ENCODE measurements at places on chromosomes 6 and 20.

- DNase-seq = no peak
These were observed 677 bp downstream of the PXMP4 start for GRCh38 chr20:33719277-33719988.

DNA sequence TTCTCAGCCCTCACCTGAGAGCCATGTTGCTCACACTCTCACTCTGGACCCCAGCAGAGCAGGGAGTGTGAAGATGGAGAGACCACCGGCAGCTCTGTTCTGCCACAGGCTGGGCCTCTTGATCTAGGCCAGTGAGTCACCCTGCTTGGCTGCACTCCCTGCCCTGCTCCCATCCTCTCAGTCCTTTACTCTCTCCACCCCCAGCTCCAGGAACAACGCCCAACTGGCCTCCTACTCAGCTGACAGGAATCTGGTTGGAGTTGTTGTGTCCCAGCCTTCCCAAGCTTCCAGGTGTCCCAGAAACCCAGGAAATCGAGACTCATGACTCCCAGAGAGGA, at the start of gene PSORS1C1:
PSORS1C1 (plus strand) TSS at position 260 of the 338 bp plus-strand sequence. CDS start 14,833 bp downstream, outside the sequence.
- DNase-seq = no peak

- DNase-seq = no peak
These were observed 25.4 kb upstream of the NOP56 start for GRCh38 chr20:2626853-2627541.

DNA sequence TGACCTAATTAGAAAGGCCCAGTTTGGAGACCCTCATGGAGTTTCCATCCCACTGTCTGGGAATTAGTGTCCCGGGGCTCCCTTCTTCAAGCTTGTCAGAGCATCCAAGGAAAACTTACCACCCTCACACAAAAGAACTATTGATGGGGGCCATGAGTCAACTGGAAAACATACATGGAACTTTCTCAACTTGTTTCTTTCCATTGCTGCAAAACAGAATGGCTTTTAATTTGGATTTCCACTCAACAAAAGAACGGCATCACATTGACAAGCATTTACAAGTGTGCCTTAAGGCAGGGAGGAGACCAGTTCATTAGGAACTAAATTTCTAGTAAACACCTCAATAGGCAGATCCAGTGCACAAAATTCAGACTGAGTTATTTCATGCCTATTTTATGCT, 289.1 kb upstream of the PREP start:
- DNase-seq = no peak

GRCh38 chr6:148723484-148723883, 23.3 kb upstream of the UST start:
- no peak for DNase-seq

- no peak for DNase-seq
These were observed 294.0 kb downstream of the ADGB start for GRCh38 chr6:146892613-146893401.

- no peak for DNase-seq
These were observed 56.1 kb downstream of the SAMD5 start for GRCh38 chr6:147564556-147564955.

DNA sequence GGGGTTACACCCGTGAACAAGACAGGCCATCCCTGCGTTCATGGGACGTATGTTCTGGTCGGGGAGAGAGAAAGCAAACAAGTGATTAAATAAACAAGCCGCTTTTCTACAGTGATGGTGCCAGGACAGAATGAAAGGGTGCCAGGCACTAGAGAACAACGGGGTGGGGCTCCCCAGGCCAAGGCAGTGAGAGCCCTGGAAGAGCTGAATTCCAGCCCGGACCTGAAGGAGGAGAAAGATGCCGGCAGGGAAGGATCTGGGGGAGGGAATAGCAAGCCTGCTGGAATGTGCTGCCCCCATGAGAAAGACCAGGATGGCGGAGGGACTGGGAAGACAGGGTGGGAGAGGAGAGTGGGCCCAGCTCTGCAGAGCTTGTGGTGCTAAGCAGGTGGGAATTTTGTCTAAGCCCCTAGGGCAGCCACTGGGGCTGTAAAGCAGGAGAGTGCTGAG, 7.5 kb downstream of the SNAI1 start:
- DNase-seq = no peak

DNA sequence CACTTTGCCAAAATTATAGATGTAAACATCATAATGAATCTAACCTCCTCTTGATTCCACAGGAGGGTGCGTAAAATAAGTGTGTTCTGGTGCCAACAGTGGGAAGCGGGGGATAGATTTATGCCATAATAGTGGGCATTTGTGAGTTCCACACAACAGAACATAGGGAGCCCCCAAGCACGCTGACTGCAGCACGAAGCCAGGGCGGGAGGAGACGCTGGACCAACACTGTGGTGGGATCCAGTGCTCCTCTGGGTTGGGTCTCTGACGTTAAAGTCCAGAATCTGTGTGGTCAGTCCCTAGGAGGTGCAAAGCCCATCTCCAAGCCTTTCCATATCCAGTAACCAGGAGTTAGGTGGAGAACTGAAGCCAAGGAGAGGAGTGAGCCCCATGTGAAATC, 1.8 kb upstream of the TTLL2 start:
- DNase-seq = no peak

DNA sequence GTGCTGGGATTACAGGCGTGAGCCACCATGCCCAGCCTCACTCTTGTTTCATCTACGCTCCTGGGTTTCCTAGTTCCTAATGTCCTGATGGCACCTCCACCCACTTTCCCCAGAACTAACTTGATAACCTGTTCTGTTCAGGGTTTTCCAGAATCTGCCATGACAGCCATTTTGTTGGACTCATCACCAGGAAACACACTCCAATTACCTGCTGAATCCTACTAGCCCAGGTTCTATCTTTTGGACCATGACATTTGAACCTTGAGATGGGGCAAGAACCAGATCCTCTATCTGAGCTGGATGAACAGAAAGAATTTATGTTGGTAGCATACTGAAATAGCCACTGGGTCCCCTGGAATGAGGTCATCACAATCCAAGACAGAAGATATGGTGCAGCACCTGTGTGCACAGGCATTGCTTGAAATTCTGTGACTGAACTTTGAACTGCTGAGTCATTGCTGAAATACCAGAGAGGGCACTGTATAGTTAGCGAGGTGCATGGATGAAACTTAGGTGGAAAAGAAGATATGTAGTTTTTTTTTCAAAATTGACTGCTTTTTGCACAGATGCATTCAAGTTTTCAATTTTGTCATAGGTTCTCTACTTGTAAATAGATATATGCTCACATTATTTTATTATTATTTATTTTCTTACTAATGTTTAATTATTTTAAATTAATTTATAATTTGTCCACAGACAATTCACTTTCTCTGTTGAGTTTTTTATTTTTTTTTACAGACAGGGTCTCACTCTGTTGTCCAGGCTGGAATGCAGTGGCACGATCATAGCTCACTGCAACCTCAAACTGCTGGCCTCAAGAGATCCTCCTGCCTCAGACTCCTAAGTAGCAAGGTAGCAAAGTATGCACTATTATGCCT, 42.8 kb upstream of the TASP1 start:
- DNase-seq = no peak

GRCh38 chr6:17281100-17281496, at the start of gene RBM24:
TSS of gene RBM24 (plus strand) at chr6:17281361. CDS start at chr6:17281582, 221 bp downstream.
- DNase-seq = no peak

DNA sequence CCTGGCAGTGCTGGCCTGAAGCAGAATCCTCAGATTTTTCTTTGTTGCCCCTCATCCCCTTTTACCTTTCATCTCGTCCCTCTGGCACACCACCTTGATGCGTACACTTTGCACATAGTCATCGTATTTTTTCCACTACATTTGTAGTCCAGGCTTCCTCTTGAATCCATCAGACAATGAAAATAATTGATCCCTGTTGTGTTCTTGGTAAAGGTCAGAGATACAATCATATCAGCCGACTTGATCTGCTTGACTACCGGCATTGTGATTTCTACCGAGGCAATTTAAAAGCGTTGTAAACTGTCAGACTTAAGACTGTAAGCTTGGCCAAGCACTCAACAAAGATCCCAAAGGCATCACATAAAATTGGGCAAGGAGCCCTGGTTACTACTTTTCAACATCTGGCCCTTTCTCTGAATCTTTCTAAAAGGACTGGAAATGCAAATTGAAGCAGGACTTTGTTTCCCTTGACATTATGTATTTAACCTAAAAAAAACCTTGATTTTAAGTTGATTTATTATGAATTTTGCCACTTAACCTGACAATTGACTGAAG, 512.6 kb downstream of the LMBRD1 start:
- no peak for DNase-seq

GRCh38 chr20:58587467-58587866, 63.6 kb upstream of the STX16 start:
- no peak for DNase-seq

DNA sequence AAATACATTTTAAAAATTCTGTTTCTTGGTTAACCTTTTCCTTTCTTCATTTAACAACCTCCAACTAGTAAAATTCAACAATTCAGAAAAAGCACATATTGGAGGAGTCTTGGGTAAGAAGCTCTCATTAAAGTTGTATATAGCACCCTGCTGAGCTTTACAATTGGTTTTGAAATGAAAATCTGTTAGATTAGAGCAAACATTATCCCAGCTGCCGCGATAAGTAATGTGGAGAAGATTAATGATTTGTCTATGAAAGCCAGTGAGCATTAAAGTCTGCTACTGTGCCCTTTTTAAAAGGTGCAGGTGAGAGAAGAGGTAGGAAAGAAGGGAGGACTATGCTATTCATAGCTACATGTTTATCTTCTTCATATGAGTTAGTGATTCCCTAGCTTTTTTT, 201.5 kb downstream of the ZFAND3 start:
- DNase-seq = no peak

DNA sequence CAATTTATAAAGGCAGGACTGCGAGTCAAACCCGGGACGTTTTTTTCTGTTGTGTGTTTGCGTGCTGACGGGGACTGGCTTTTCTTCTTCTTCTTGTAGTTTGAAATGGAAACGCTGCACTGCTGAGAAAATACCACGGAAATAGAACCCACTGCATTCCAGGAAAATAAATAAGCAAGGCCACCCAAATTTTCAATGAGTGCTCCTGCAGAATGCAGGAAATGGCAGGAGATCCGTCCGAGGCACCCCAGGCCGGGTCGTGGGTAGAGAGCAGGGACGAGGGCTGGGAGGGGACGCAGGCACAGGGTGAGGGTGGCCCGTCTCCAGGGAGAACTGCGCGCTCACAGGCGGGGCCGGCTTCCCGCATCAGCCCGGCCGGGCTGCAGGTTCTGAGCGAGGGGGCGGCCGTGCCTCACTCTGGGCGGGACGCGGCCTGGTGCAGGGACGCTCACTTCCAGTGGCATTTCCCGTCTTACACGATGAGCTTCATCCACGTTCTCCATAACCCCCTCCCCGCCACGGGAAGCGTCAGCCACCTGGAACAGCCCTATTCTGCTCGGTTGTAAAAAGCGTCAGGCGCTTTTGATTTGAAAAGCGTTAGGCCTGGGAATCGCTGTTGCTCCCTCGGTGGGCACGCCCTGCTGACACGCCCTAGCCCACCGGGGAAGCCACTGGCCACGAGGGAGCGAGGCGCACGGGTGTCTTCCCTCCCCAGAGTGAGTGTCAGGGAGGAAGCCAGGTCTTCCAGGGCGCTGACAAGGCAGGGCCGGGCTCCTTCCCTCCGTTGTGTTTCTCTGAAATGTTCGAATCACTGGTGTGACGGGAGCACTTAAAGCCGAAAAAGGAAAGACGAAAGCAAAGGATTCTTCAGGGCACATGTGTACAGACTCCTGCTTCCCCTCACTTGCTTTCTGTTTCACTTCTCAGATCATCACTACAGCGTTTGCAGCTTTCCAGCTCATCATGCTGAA, 17.9 kb upstream of the EXOC2 start:
- DNase-seq = no peak

DNA sequence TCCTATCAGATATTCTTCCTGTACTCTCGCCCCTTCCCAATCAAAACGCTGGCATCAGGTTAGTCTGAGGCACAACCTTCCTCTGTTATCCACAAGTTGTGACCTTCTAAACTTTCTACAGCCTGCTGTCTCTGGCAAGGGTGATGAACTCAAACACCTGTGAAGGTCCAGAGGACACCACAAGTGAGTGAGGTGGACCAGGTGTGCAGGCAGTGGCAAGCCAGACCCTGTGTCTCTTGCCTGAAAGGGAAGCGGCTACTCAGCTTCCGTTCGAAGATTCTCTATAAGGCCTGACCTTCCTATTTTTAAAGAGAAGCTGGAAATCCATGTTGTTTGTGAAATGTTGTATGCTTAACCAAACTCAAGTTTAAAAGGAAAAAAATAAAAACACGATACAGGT, 36.8 kb downstream of the GCM1 start:
- DNase-seq = no peak

DNA sequence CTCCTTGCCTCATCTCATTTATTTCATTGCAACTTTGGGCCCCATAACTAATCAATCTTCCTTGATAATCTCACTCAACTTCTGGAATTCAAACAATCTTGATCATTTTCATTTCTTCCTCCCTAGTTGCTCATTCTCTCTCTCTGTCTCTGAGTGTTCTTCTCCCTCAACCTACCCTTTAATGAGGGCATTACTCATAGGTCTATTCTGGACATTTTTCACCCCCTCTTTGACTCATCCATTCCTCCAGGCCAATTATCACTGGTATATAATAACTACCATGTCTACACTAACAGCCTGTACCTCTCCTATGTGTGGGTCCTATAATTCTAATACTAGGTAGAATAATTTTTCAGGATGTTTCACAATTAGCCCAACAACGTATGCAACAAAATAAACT, 78.8 kb downstream of the COL21A1 start:
- DNase-seq = no peak

GRCh38 chr20:24607402-24607801, 138.0 kb downstream of the SYNDIG1 start:
- DNase-seq = no peak

- no peak for DNase-seq
These were observed 43.5 kb upstream of the SLC9A8 start for GRCh38 chr20:49769048-49769581.

GRCh38 chr20:58389968-58390658, 1.1 kb downstream of the VAPB start:
- no peak for DNase-seq

- no peak for DNase-seq
These were observed 71.6 kb upstream of the LGSN start for GRCh38 chr6:63391203-63391970.

DNA sequence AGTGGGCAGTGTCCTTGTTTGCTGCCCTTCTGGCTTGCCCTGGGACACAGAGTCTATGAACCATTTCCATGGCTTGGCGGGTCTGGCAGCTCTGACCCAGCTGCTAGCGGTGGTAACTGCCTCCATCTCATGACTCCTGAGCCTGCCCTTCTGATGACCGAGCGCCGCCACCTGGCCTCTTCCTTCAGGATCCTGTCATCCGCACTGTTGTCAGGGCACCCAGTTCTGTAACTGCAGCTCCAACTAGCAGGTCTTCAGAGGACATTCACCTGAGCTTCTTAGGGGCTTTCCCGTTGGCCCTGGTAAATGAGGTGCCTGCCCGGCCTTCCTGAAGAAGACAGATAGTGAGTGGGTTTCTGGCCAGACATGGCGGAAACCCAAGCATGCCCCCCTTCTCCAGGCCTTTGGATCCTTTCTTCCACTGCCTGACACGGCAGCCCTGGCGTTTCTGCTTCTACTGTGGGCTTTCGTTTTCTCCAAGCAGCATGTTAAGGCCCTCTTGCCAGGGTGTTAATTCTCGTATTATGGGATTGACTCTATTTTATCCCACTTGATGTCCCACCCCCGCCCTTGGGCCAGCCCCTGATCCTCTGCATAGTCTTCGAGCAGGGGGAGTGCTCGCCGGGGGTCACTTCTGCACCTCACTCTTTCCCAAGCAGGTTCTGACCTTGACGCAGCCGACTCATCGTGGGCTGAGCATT, 24.7 kb downstream of the PACSIN1 start:
- DNase-seq = no peak
